Osteoblast (primary cell): ENCODE measurements at places on chromosomes 1 and 21. TPM values are rescaled to one million over a fixed set of nuclear protein-coding genes. Genes with fewer than 3 reads are reported as not detected.

The DESI2 gene
- total RNA-seq: 42.0 and 48.3 TPM in 2 replicates

The KIF17 gene
- 0.29 and 0.36 TPM in 2 replicates for total RNA-seq

The C1orf56 gene
- 4.4 and 5.4 TPM in 2 replicates for total RNA-seq

The OR2C3 gene
- total RNA-seq: not detected in 2 replicates

The ASTN1 gene
- total RNA-seq: under 0.01 TPM in 1 of 2 replicates, not detected in the other

The ATP6V1G3 gene
- total RNA-seq: 0.36 TPM in 1 of 2 replicates, not detected in the other

The FOXO6 gene
- total RNA-seq: not detected in 2 replicates

The CD244 gene
- not detected in 2 replicates for total RNA-seq

The HES2 gene
- total RNA-seq: not detected in 2 replicates

The PLEKHN1 gene
- 0.36 and 0.88 TPM in 2 replicates for total RNA-seq

The EXO1 gene
- total RNA-seq: 1.8 and 6.2 TPM in 2 replicates

The ATP5PF gene
- 36.2 and 43.9 TPM in 2 replicates for total RNA-seq

The UTS2 gene
- total RNA-seq: under 0.01 and 0.29 TPM in 2 replicates
